ENCODE measurements at places on chromosomes 7 and 10.
A peak's percentile ranks its signal among the peaks of the same experiment; 100 is the strongest.

- no peak overlapping the region for H3K27ac ChIP-seq
- no peak overlapping the region for H3K4me3 ChIP-seq
- no peaks in the 10 kb centered on the region for H3K36me3 ChIP-seq
- no peaks in the 10 kb centered on the region for H3K4me1 ChIP-seq
- H3K27me3 ChIP-seq: no peaks in the 10 kb centered on the region
Measured at GRCh38 chr10:126674741-126675515, 4.4 kb upstream of the C10orf90 start.

- peak; percentile 18 for DNase-seq
- H3K27me3 ChIP-seq: no peaks in the 10 kb centered on the region
Measured at GRCh38 chr7:35003679-35004303, 33.5 kb downstream of the DPY19L1 start.

DNA sequence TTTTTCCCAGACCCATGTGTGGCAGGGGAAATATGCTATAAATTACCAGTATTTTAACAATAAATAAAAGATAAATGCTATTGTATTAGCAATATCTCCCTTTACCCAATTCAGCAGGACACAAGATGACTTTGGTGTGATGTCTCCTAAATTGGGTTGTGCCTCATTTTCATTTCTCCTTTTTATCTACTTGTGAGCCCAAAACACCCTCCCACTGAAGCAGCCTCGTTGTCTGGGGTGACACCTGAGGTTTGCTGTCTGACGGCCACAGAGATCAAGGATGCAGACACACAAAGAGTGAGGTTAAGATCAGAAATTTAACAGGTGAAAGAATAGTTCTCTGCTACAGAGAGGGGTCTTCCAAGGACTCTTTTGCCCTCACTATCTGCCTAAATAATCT lies 27.1 kb upstream of the CC2D2B start:
- H3K36me3 ChIP-seq: no peaks in the 10 kb centered on the region
- H3K27ac ChIP-seq: peak overlapping the region; percentile 66
- DNase-seq: no peak
- no peak overlapping the region for H3K4me3 ChIP-seq
- no peaks in the 10 kb centered on the region for H3K27me3 ChIP-seq

DNA sequence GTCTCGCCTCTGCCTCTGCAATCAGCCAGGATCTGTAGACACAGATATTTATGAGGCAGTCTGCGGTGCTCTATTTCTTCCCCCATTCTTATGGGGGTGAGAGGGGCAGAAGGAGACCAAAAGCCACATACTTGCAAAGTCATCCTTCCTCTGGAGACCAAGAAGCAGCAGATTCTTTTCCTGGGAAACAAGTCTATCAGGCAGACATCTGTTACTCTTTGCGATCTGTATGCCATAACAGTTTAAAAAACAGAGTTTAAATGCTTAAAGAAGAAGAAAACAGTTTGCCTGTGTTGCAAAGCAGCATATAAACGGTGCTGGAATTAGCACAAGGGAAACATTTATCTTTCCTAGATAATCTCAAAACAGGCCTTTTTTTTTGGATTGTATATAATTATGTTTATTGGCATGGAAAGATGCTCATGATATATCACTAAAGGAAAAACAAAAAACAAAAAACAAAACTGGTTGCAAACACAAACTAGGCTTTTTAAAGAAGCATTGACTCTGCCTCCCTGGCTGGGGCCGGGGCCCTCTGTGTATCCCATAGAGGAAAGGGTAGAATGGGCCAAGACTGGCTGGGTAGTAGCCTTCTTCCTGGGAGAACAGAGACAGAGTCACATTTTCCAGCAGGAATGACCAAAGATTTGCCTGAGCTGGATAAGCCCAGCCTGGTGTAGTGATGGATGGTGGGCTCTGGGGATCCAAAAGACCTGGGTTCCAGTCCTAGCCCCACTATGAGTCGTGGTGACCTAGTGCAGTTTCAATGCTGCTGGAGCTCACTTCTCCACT lies 50.4 kb downstream of the RGS10 start:
- H3K27me3 ChIP-seq: no peaks in the 10 kb centered on the region
- H3K4me1 ChIP-seq: no peaks in the 10 kb centered on the region
- H3K36me3 ChIP-seq: no peaks in the 10 kb centered on the region
- no peak overlapping the region for H3K4me3 ChIP-seq

DNA sequence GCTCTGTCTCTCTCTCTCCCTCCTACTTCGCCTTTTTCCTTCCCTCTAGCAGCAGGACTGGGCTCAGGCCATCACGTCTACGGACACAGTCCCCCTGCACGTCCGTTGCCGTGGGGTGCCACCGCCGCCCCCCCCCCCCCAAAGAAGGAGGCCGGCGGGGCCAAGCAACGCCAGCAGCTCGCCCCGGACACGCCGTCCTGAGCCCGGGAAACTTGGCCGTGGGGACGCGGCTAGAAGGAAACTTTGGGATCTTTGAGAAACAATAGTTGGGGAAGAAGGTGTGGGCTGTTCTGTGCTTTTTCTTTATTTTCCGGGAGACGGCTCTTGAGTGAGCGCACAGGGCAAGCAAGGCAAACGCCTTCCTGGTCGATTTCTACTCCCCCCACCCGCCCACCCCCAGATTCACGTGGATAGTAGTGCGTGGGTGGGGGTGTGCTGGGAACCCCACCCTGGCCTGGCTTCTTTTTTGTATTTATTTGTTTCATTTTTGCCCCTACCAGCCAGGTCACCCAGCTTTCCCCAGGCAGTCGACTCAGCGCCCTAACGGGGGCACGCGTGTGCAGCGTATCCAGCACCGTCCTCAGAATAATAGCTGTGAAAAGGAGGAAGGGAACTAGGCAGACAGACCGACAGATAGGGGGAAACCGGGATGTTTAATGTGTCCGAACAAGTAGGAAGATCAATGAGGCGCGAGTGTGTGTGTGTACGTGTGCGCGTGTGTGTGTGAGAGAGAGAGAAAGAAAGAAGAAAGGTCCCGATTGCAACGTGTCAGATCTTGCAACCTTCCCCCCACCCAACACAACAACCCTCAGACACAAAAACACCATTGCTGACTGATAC lies 1.4 kb downstream of the MXI1 start:
- H3K27ac ChIP-seq: peak overlapping the region; percentile 98
- no peaks in the 10 kb centered on the region for H3K36me3 ChIP-seq
- no peaks in the 10 kb centered on the region for H3K4me1 ChIP-seq

GRCh38 chr10:103911021-103911459 lies 6.9 kb downstream of the STN1 start:
- H3K27ac ChIP-seq: no peak overlapping the region
- H3K4me3 ChIP-seq: no peak overlapping the region
- no peaks in the 10 kb centered on the region for H3K27me3 ChIP-seq
- no peak for DNase-seq
- no peaks in the 10 kb centered on the region for H3K4me1 ChIP-seq
- H3K36me3 ChIP-seq: no peaks in the 10 kb centered on the region

DNA sequence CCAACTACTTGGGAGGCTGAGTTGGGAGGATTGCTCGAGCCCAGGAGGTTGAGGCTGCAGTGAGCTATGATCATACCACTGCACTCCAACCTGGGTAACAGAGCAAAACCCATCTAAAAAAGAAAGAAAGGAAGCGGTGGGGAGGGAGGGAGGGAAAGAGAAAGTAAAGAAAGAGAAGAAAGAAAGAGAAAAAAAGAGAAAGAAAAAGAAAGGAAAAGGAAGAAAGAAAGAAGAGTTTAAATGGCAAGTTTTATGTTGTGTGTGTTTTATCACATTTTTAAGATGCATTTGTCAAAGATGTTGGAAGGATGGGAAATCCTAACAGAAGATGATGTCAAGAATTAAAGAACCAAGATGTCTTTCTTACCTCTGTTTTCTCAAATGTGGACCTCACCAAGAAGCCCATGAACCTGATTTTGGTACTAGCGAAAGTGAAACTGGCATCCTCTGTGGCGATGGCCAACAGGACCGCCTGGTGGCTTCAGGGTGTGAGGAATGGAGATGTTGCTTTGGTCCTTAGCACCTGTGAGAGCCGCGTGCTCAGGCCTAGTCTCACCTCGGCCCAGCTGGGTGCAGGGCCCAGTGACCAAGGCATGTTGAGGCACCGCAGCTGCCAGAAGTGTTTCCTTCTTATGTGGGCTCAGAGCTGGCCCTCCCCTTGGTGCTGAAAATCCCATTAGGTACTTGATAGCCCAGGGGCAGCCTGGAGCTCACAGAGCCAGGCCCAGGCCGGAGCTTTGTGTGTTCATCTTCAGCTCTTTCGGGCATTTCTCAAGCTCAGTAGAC lies 9.8 kb downstream of the UCMA start:
- no peaks in the 10 kb centered on the region for H3K4me1 ChIP-seq
- H3K27ac ChIP-seq: no peak overlapping the region
- no peak for DNase-seq
- no peak overlapping the region for H3K4me3 ChIP-seq

DNA sequence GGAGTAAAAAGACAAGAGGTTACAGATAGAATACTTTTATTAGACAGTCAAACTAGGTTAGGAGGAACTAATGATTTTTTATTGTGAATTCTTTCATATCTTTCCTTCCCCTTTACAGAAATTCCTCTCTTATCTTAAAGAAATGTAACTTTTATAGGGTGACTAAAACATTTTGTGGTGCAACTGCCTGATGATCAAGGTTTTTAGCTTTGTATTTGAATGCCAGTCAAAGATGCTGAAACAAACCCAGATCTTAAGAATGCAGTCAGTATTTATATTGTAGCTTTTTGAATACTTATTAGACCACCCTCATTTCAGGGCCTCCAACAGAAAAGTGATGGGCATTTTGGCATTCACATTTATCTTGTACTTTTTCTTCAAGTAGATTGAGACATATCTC lies 27.4 kb downstream of the TAX1BP1 start:
- no peak overlapping the region for H3K4me3 ChIP-seq
- no peaks in the 10 kb centered on the region for H3K27me3 ChIP-seq
- DNase-seq: no peak
- no peaks in the 10 kb centered on the region for H3K4me1 ChIP-seq

DNA sequence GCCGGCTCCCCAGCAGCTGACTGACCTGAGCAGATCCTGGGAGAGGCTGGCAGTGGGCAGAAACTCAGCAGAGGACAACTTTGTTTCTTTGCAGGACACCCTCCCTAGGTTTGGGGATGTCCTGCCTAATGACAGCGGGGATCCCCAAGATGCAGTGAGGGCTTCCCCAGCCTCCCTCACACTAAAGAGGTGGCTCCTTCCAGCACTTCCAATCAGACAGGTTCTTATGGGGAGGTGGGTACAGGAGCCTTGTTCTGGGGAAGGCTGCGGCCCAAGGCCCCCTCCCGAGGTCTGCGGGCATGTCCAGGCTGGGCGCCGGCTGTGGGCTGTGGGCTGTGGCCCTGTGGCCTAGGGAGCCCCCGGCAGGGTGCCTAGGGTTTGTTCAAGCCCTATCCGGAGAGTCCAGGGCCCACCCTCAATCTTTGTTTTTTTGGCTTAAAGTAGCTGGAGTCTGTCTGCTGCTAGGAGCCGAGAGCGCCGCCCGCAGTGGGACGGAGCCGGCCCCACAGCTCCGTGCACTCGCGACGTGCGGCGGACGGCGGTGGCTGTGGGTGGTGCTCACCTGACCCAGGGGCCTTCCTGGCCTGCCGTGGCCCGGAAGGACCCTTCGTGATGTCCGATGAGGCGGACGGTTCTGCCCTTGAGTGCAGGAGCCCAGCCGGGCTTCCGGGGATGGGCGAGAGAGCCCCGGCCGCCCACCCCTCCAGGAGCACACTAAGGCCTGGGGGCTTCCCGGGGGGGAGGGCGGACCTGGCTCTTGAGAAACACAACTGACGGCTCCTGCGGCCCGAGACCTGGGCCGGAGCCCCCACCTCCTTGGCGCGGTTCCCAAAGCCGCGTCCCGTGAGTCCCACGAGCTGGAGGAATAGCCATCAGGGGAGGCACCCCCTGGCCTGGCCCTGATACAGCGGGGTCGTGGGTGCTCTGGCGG lies 57.2 kb downstream of the PDGFA start:
- no peaks in the 10 kb centered on the region for H3K4me1 ChIP-seq
- DNase-seq: no peak
- no peak overlapping the region for H3K4me3 ChIP-seq
- H3K27ac ChIP-seq: no peak overlapping the region

GRCh38 chr10:51108406-51108805 lies 34.1 kb downstream of the PRKG1 start:
- no peaks in the 10 kb centered on the region for H3K36me3 ChIP-seq
- H3K27me3 ChIP-seq: no peaks in the 10 kb centered on the region
- H3K4me1 ChIP-seq: no peaks in the 10 kb centered on the region
- no peak overlapping the region for H3K27ac ChIP-seq

GRCh38 chr7:157840174-157840913 lies 503.5 kb downstream of the DNAJB6 start:
- no peaks in the 10 kb centered on the region for H3K4me1 ChIP-seq
- no peak for DNase-seq
- H3K27ac ChIP-seq: no peak overlapping the region
- no peak overlapping the region for H3K4me3 ChIP-seq

- H3K36me3 ChIP-seq: no peaks in the 10 kb centered on the region
Measured at GRCh38 chr7:2971914-2972834, 71.5 kb downstream of the CARD11 start.
